Natural killer cell treated with Interleukin-12 subunit alpha and Interleukin-12 subunit beta and Interleukin-15 and Interleukin-18, amount 100 ng/mL, for 72 hours (primary cell): ENCODE measurements at places on chromosomes 7 and 10. TPM values are rescaled to one million over a fixed set of nuclear protein-coding genes. Genes with fewer than 3 reads are reported as not detected.

DNA sequence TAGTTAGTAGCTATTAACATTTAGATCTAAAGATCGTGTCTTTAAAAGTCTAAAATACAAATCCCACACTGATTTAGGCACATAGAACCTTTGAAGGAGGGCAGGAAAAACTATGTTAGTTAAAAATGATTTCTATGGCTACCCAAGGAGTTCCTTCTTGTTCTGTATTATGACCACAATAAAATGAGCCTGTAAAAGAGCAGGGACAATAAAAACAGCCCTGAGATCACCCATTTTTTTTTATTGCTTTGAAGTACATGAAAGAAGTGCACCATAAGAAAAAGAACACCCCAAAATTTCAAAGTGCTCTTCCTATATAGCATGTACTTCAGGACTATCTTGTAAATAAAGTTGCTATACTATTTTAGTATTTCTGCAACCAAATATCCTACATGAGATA, 29.8 kb downstream of the RTKN2 start:
- DNase-seq = no peak

Gene SYT15
- 0.81 TPM for total RNA-seq

DNA sequence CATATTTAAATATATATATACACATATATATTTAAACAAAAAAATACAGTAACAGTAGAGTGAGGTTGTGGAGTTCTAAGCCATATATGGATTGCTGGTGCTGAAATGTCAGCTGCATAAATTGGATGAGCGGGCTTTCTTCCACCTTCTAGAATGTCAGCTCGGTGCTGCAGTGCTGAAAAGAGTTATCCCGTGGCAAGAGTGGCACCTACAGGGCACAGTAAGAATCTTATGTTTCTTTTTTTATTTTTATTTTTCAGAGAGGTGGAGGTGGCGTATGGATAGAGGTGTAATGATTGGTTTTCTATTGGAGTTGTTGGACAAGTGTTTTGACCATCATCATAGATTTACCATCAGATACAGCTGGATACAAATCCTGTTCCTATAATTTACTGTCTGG, 86.2 kb upstream of the DYNC1I1 start:
- DNase-seq = no peak

Gene ARHGEF5
- total RNA-seq = 1.3 TPM

DNA sequence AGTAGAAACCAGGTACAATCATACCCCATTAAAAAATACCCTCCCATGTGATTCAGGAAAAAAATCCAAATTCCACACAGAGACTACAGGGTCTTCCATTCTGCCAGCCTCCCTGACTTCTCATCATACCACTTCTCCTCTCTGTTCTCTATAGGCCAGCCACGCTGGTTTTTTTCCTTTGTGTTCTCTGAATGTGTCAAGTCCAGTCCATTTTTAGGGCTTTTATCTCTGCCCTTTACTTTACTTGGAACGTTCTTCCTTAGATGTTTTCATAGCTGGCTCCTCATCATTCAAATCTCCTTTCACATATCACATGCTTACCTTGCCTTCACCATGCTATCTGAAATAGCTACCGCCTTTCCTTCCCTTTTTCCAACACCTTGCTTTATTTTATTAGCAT, 597.6 kb downstream of the PHTF2 start:
- DNase-seq = no peak

DNA sequence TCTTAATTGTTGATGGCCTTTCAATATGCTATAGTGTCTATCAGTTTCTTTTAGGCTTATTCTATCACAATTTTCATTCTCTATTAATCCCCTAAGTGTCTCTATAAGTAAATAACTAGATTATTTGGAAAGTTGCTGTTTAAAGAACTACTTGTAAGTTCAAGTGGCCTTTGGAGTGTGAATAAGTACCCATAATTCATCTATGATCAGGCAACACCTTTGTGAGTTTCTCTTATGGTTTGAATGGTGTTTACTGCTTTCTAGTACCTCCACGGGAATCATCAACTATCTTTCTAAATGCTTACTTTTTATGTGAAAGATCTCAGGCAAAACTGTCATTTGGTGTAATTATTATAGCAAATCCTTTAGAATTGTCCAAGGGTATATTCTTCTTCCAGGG, 166.7 kb downstream of the POU6F2 start:
- no peak for DNase-seq

DNA sequence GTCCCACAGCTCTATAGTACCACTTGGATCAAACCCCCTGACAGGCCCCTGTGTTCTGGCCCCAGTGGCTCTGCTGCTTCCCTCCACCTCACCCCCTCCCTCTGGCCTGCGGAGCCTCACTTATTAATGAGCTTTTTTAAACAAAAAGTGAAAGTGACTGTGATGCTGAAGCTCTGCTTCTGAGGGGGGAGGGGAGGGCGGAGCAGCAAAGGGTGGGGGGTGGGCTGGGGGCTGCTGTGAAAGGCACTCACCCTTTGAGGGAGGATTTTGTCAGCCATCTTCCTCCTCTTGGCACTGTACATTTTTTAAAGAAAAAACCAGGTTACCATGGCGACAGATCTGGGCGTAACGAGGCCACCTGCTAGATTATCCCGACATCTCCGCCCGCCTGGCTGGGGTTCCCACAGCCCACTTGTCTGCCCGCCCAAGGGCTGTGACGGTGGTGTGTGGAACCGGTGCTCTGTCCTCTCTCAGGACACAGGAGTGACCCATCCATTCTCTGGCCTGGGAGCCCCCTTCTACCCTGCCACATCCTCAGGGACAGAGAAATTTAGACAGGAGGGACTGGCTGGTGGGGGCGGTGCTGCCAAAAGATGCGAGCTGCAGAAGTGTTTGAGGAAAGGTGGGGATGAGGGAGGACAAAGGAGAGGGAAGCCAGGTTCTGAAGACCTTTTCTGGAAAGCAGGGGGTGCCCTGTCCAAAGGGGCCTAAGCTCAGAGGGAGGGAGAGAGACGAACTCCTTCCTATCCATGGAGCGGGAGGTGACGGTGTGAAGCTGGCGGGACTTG, 4.9 kb downstream of the SMARCD3 start:
- DNase-seq = no peak

DNA sequence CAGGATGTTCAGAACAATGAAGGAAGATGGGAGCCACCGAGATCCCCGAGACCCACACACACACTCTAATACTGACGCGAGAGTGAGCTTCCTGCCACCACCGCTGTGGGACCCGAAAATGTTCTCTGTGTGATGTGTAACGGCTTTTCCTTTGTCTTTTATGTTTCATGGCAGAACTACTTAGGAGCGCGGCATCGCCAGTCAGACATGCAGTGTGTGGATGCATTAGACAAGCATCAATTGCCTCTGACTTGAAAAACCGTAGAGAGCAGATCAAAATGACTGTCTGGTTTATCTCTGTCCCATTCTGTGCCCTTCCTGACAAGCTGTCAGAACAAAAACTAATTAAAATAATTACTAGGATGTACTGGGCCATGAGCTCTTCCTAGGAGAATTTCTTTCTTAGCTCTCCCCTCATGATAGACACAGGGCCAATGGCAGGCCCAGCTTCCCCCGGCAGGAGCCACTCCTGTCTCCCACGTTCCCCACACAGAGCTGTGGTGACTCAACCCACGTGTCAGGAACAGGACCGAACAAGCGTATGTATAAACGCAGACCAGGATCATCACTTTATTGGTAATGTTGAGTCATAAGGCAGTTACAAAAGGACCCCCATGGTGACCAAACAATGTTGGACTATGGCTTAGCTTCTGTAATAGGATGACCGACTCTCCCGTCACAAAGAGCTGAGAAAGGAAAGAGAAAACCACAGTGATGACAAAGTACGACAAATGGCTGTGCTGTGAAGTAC, 705.0 kb downstream of the PARD3 start:
- DNase-seq = no peak

- no peak for DNase-seq
Measured at GRCh38 chr10:110361800-110362456, 57.2 kb upstream of the SMNDC1 start.

Gene AGAP3
- 101 TPM for total RNA-seq

- no peak for DNase-seq
Measured at GRCh38 chr7:70616211-70616610, 515.7 kb upstream of the GALNT17 start.

DNA sequence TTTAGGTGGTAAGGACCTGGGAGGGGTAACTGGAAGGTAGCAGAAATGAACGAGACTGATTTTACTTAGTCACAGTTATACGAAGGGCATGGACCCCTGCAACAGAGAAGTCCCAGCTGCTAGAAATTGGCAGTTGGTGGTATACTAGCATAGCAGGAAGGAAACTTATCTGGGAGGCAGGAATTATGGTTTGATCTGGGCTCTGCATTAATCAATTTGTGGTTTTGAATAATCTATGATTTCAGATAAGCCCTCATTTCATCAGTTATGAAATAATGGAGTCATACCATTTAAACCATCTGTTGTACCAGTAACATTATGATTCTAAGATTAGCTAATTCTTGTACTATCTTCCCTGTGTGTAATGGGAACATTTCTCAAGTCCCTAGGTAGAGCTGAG, 54.0 kb upstream of the TMEM229A start:
- DNase-seq = no peak

Gene UCN3
- not detected for total RNA-seq

DNA sequence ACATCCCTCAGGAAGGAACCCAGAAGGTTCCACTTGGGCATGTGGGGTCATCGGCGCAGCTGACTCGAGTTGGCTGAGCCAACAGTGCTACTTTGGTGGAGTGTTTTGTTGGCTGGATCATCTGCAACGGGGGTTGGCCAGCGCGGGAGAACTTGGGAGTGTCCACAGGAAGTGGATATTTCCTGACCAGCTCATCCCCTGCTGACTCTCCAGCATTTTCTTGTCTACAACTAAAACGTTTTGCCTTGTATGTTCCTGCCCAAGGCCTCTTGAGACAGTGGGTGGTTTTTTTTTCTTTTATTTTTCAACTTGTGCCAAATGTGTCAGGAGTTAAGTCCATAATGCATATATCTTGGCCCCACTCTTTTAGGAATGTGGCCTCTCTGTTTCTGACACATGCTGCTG, 208.6 kb downstream of the ZNF365 start:
- no peak for DNase-seq

Gene ELMO1
- 36.8 TPM for total RNA-seq

Gene TMEM196
- total RNA-seq = not detected
